Caudate nucleus (tissue), 63 donors: ENCODE measurements at places on chromosomes 16 and 17.

- DNase-seq = no peak
Observed at GRCh38 chr17:19757536-19758180, 9.6 kb upstream of the ALDH3A1 start.

GRCh38 chr17:4527566-4528125, 27.5 kb downstream of the MYBBP1A start:
- no peak for DNase-seq

- DNase-seq = no peak
Observed at GRCh38 chr17:61362396-61362795, 37.2 kb upstream of the TBX2 start.

DNA sequence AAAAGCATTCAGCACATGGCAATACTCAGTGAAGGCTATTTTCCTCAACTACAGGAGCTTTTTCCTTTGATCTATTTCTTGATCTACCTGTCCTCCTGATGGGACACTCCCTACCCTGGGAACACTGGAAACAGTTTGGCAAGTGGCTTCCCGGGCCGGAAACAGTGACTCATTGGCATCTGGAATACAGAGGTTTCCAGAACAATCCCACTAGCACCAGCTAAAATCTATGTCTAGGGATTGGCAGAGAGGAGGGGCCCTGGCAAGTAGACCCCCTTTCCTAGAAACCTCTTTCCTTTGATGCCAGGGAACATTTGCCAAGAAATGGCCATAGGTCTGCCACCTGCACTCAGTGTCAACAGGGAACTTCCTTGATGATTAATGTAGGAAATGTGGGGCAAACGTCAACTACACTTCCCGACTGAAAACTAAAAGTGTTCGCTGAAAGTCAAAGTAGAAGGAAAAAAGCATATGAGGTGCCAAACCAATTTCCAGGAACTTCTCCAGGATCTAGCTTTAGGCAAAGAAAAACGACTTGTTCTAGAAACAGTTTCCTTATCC, 30.4 kb upstream of the FBXW10B start:
- DNase-seq = no peak

GRCh38 chr16:19822533-19822932, 62.1 kb downstream of the GPRC5B start:
- no peak for DNase-seq
